ENCODE measurements at places on chromosomes 2 and 18. TPM values are rescaled to one million over a fixed set of nuclear protein-coding genes. Genes with fewer than 3 reads are reported as not detected.

SPHKAP gene
- total RNA-seq = under 0.01 TPM

ANKRD62 gene
- not detected for total RNA-seq

NR4A2 gene
- total RNA-seq = 2.8 TPM

RAD51AP2 gene
- total RNA-seq = 0.11 TPM

- peaks cover 15% of the 10 kb centered on the region for H3K4me1 ChIP-seq
- no peaks in the 10 kb centered on the region for H3K27me3 ChIP-seq
- no peak overlapping the region for H3K27ac ChIP-seq
- no peak overlapping the region for H3K4me3 ChIP-seq
- DNase-seq = peak; percentile 86
These were observed 244.9 kb downstream of the LOXHD1 start for GRCh38 chr18:46411867-46412690.

DNA sequence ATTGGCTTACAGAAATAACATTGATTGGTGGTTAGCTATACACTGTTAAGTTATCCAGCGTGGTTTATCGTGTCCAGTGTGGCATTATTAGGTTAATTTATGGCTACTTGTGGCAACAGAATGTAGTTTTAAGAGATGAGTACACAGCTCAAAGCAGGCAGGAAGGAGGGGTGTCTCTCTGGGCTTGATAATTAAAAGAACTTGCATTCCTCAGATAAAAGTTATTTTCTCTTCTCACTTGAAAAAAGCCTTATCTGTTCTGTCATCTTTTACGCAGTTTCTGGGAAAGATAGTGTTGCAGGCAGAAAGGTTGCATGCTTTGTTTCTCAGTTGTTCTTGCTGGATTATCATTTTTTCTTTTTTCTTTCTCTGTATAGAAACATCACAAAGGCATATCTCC lies 154.4 kb upstream of the COL3A1 start:
- DNase-seq = no peak
- no peaks in the 10 kb centered on the region for H3K27me3 ChIP-seq
- no peak overlapping the region for H3K4me3 ChIP-seq
- peak overlapping the region; percentile 57 for H3K27ac ChIP-seq

DNA sequence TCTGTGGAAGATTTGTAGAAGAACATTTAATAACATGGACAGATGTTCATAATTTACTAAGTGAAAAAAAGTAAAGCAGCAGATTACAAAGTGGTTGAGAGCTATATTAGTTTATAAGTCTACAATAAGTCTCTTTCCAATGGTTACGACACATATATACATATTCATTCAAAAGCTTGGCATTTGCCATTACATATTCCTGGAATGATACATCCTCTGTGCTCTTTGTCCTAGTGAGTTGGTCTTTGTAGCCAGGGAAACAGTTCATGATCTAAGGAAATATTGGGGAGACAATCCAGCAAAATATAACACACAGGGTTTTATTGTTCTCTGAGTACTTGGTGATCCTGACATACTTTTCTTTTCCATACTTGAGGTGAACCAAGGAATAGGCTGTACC lies 32.5 kb upstream of the SOS1 start:
- no peak overlapping the region for H3K4me3 ChIP-seq
- H3K4me1 ChIP-seq = no peaks in the 10 kb centered on the region
- no peak overlapping the region for H3K27ac ChIP-seq
- no peaks in the 10 kb centered on the region for H3K36me3 ChIP-seq
- no peaks in the 10 kb centered on the region for H3K27me3 ChIP-seq
- no peak for DNase-seq

Data from adrenal gland (tissue), 19 donors.